SJCRH30 (cell line): ENCODE measurements at places on chromosomes 3 and 15.

DNA sequence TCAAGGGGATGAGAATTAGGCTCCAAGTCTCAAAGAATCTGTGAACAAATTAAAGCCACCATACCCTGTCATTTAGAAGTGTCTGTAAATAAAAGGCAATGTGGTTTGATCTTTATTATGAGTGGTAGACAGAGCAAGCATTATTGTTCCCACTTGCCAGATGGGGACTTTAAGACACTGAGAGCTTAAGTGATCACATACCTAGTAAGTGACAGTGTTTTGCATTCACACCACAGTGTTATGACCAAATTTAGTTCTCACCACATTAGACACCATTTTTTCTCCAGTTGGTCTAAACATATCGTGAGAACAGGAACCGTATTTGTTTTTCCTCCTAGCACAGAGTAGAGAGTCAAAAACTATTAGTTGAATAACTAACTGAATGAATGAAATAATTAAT, 13.2 kb upstream of the ZBED2 start:
- no peak for DNase-seq

DNA sequence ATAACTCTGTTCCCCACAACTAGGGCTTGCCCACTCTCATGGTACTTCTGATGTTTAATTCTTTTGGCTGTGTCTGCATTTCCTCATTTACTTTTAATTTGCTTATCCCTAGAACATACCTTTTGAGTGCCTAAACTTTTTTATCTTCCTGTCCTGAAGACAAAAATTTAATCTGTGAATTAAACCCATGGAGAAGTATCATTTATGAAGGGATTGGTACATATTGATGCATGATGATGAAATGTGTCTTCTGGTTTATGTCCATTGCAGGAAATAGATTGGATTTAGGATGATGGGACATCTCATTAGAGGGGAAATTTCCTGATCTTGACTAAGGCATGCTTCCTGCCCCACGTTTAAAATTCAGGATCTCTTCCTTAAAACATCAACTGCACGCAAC, 109.5 kb downstream of the PGPEP1L start:
- DNase-seq, result no peak

DNA sequence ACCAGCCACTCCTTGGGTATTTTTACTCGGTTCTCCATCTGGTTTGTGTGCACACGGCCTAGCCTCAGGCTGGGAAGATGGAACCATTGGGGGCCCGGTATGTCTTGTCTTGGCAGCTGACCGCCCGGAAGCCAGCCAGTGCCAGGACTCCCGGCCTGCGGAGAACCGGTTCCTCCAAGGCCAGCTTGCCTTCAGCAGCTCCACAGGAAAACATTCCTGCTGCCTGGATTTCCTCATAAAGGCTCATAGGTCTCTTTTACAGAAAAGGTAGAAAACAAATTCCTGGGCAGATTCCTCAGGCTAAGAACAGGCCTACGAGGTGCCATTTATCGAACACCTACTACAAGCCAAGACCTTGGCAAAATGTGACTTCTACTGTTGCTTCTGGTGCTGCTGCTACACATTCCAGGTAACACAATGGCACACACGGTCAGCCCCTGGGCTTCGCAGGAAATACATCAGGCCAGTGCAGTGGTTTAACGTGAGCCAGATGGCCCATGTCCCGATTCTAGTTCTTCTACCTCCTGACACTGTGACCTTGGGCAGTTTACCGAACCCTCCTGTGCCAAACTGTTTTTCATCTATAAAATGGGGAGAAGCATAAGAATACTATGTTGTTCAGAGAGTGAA, 141.8 kb downstream of the OPA1 start:
- no peak for DNase-seq

GRCh38 chr3:170862618-170863374, 7.2 kb downstream of the RPL22L1 start:
- DNase-seq, result peak; percentile 26

DNA sequence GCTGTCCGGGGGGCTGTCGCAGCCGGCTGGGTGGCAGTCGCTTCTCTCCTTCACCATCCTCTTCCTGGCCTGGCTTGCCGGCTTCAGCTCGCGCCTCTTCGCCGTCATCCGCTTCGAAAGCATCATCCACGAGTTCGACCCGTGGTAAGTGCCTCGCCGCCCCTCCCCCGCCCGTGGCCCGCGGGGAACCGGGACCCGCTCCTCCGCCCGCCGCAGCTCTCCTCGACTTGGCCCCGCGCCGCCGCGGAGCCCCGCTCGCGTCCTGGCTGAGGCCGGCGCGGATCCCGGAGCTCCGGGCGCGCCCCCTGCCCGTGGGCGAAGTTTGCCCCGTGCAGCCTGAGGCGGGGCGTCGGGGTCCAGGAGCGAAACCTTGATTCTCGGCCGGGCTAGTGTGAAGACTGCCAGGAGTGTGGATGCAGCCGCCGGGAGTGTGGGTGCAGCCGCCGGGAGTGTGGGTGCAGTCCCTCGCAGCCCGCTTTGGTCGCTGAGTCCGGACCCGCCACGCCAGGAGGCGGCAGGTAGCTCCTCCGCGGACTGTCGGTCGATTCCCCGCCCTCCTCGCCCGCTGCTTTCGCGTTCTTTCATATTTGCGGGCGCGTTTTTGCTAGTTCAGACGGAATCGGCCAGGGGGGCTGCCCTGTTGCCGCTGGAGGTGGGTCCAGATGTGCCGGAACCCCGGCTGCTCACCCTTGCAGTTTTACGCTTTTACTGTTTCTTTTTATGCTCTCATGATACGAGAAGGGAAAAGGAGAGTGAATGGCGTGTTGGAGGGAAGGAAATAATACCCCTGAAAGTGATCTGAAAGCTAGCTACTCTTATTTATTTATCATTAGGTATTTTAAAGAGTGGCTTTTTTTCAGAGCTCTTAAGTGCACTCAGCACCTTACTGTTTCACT, 692 bp downstream of the STT3B start:
- DNase-seq, result peak; percentile 23

- DNase-seq, result no peak
These were observed 44.4 kb downstream of the TTBK2 start for GRCh38 chr15:42876224-42876623.

GRCh38 chr3:82973791-82974190, 1212.3 kb upstream of the GBE1 start:
- DNase-seq, result no peak

DNA sequence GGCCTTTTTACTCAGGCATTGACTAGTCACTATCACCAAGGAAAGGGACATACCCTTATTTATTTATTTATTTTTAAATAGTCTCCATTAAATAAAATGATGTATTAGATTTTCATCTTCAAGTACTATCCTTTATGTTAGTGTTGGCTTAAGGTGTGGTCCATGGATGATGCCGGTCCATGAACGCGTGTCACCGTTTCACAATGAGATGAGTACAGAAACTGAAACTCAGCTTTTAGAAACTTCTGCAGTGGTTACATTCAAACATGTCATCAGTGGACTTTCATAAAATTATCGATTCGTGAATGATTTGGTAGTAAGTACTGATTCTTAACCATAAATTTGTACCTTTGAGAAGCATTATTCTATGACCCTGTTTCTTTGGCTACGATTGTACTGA, 166.6 kb downstream of the SATB1 start:
- no peak for DNase-seq

- DNase-seq, result no peak
These were observed 24.2 kb downstream of the MITF start for GRCh38 chr3:69763458-69763857.

GRCh38 chr3:98529856-98530459, 1.8 kb upstream of the GPR15 start:
- no peak for DNase-seq

DNA sequence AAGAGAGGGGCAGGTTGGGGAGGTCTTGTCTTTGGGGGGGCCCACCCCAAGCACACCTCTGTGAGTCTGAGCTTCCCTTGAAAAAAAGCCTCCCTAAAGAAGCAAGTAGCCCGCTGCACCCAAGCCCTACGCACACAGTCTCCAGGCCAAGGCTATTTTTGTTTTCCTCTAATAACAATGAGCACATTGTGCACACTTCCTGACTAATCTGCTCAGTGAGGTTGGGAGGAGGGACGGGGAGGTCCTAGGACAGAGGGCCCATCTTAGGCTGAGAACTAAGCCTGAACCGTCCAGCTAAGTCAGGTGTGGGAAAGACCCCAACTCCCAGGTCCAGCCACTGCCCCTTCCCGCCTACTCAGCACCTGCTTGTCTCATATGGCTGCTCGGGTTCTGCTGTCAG, 87.2 kb downstream of the HMG20A start:
- peak; percentile 80 for DNase-seq

GRCh38 chr3:156016902-156017301, 103.5 kb upstream of the KCNAB1 start:
- no peak for DNase-seq

GRCh38 chr15:73857193-73857920, 16.0 kb upstream of the TBC1D21 start:
- DNase-seq, result no peak

- no peak for DNase-seq
These were observed 19.3 kb upstream of the ANXA2 start for GRCh38 chr15:60417112-60417511.

DNA sequence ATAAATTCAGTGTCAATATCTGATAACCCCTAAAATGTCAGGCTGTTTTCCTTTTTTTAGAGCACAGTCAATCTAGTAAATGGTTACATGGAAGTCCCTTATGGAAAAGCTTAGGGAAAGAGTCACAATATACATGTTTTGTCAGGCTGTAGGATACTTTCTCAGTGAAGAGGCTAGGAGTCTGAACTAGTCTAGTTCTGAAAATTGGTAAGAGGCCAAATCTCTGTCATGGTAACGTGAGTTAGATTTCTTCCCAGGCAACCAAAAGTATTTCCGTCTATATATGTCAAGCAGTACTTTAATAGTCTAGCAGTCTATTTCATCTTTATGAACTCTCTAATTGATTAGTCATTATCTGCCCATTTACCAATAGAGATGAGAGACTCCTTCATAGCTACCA, 215.9 kb upstream of the LRRC3B start:
- no peak for DNase-seq

DNA sequence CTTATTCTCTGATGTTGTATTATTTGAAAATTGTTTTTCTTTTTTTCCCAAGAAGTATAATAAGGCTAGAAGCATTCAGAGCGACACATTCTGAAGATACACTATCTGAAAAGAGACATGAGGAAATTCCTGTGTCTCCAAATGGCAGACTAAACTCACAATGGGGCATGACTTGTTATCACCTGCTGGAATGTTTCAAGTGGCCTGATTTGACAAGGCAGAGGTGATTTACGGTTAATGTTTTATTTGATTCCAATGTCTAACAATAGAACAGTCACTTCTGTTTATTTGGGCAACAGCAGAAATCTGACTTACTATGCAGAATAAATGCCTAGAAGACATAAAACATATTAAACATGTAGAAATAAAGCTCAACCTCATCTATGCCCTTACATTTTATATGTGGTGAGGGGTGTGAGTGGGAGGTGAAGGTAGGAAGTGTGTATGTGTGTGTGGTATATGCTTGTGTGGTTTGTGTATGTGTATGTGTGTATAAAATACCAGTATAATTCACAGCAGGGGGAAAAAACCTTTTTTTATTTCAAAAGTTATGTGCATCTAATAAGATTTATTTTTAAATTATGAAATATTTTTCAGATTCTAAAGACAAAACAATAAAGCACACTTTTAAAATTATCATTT, 1051.7 kb downstream of the ROBO2 start:
- DNase-seq, result no peak

- DNase-seq, result no peak
These were observed 2.5 kb downstream of the CD200 start for GRCh38 chr3:112335434-112335781.

GRCh38 chr15:100942656-100943425, 23.7 kb downstream of the LRRK1 start:
- DNase-seq, result no peak

- no peak for DNase-seq
These were observed 45.2 kb upstream of the LMCD1 start for GRCh38 chr3:8456412-8456811.

GRCh38 chr15:63514531-63514943, 10.1 kb downstream of the USP3 start:
- DNase-seq, result no peak

- no peak for DNase-seq
These were observed 130.7 kb downstream of the LPP start for GRCh38 chr3:188284455-188285212.

GRCh38 chr3:112199622-112200316, 66.7 kb upstream of the GCSAM start:
- no peak for DNase-seq

- peak; percentile 24 for DNase-seq
These were observed 44.5 kb downstream of the GBE1 start for GRCh38 chr3:81716870-81717509.

GRCh38 chr3:139222100-139222657, 121.6 kb upstream of the MRPS22 start:
- DNase-seq, result no peak

DNA sequence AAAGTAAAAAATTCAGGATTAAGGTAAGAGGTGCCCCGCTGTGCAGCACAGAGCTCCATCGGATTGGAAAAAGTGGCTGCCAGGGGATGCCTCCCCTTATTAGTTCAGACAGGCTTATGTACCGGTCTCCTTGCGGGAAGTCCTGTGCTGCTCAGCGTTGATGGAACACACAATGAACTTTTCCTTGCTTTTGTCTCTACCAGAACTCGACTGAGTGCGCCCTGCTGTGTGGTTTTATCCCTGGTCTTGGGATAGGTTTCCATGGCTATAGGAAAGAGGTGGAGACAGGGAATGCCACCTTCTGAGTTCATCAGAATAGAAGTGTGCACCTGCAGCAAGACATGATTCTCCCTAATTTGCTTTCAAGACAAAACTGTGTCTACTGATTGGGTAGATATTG, 745.9 kb upstream of the CFAP20DC start:
- no peak for DNase-seq

DNA sequence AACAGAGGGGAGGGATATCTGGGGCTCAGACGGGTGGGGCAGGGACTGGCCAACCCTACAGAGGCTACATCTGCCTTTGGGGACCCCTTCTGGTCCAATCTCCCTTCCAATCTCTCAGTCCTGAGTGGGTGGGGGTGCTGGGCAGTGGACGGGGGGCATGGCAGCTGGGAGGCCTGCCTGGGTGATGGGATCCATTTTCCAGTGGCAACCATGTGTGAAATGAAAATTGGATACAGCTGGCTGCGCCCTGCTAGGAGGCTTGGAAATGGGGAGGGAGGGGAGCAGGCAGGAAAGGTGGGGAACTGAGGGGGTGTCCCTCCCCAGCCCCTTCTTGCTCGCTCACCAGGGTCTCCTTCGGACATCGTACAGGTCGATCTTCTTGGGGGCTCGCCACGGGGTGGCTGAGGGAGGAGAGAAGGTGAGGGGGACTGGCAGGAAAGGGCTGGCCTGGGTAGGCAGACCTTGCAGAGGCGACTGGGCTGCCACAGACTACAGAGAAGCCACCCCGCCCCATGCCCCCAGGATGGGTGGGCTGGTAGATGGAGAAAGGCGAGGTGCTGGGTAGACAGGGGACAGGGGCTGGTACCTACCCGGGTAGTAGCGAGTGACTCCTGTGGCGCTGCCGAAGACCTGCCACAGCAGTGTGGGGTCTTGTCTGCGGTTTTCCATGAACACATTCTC, 21.2 kb upstream of the TMEM115 start:
- no peak for DNase-seq

DNA sequence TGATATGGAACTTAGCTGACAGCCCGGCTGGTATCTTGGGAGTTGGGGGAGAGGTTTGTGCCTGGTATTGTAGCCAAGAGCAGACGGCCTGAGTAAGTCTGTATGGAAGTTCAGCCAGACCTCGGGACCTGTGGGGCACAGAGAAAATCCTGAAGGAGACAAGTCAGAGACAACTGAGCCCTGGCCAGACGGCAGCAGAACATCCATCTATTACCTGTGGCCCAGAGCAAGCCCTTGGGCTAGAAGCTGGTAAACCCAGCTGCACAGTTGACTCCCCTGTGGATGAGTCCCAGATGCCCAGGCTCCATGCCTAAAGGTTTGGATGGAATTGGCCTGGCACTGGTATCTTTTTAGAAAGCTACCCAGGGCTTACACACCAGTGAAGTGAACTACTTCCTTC, 70.4 kb upstream of the DLG1 start:
- no peak for DNase-seq
